ENCODE measurements at places on chromosomes 1 and 21.

- DNase-seq, result no peak
Observed at GRCh38 chr1:178528953-178529335, 16.0 kb downstream of the TEX35 start.

- peak; percentile 37 for DNase-seq
Observed at GRCh38 chr1:160837558-160838205, 25.0 kb downstream of the CD244 start.

- DNase-seq, result peak; percentile 95
Observed at GRCh38 chr1:114008480-114008941, 29.2 kb downstream of the OLFML3 start.

DNA sequence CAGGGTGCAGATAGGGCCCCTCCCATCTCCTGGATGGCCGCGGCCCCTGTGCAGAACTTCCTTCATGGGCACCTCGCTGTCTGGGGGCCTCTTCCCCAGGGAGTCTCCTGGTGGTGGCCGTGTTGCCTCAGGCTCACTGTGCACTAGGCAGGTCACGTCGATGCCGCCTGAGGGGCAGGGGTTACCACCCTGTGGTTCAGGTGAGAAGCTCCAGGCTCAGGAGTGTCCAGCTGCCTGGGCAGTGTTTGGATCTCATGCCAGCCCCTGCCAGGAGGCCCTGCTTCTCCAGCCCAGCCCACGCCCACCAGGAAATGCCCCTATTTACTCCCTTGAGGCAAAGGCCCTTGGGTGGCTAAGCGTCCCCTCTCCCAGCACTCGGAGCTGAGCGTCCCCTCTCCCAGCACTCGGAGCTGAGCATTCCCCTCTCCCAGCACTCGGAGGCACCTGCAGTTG is 2.1 kb downstream of the ITGB2 start:
- DNase-seq, result no peak

GRCh38 chr1:223126741-223127140 is 16.3 kb downstream of the TLR5 start:
- no peak for DNase-seq

GRCh38 chr1:157484573-157484972 is 67.7 kb downstream of the FCRL5 start:
- no peak for DNase-seq

GRCh38 chr1:194118086-194118485 is 931.7 kb upstream of the B3GALT2 start:
- no peak for DNase-seq

DNA sequence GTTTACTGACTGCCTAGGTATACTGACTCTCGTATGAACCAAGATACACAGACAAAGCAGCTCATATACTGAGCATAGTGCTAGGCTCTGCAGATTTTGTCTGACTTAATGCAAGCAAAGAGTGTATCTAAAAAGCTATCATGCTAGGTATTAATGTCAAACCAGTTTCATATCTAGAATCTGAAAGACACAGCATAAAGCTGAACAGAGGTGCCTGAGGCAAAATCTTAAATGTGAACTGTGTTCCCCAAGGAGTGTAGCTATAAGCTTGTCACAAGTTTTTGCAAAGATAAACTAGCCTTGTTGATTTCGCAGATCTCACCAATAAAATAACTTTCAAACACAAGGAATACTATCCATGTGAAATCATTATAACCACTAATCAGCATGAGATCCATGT is 18.1 kb downstream of the JAK1 start:
- DNase-seq, result no peak

- no peak for DNase-seq
Observed at GRCh38 chr1:201269900-201270410, 13.4 kb upstream of the PKP1 start.

- no peak for DNase-seq
Observed at GRCh38 chr1:5704561-5705514, 287.4 kb downstream of the NPHP4 start.

DNA sequence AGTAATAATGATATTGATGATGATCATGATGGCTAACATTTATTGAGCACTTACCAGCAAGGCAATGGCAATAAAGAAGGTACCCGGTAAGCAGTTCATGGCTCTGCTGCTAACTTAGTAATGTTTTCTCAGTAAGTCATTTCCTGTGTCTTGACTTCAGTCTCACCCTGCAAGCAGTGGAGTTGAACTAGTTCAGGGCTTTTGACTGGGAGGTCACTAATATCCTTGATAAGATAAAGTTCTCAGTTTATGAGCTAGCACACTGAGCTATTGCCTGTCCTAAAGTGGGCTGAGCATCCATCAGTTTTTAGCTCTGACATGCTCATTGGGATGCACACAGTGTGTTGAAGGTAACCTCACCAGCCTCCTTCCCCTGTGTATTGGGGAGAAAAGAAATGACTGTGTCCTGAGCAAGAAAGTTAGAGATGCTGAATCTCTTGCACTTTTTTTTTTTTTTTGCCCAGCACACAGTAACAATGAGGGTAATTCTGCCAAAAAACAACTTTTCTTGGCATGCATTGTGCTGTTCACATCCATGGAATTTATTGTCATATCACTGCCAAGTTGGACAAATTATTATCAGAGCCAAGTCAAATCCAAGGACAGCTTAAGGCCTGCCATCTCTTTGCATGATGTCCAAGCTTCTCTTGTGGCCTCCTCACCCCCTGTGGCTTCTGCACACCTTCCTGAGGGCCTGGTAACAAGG is 55.5 kb upstream of the GADD45A start:
- DNase-seq, result no peak

DNA sequence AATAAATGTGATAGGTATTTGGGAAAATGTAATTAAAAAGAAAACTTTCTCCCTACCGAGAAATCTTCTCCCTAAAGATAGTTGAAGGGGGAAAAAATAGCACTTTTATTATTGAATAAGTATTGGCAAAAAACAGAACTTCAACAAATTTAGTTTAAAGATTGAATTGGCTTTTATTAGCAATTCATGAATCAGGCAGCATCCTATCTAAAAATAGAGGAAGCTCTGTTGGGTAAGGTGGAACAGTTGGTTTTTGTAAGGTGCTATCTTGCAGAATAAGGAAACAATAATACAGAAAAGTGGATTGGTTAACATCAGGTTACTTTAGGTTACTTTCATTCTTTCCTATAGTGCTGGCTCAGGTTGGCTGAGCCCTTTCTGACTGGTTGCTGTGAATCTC is 62.8 kb downstream of the FH start:
- DNase-seq, result no peak

DNA sequence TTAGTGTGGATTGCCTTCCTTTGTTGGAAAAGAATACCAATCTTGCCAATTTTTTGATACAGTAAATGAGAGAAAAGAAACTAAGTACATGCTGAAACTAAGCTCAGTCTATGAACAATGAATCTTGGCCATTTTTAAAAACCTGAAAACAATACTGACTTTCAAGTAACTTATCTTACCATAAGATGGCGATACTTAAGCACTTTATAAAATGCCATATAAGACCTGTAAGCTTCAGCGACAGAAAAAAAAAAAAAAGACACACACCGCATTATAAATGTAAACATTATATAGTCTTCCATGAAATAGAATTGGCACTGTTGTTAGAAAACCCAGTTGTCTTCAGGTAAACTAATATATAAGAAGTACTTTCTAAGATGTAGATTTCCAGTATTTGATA is 3.0 kb downstream of the OLFM3 start:
- DNase-seq, result no peak

GRCh38 chr21:31892686-31893085 is 19.9 kb downstream of the HUNK start:
- no peak for DNase-seq

Measured in amniotic epithelial cell (primary cell).